ENCODE measurements at places on chromosomes 1 and 21. TPM values are rescaled to one million over a fixed set of nuclear protein-coding genes. Genes with fewer than 3 reads are reported as not detected.

S100A1 gene
- 8.1 TPM for polyA plus RNA-seq

GRCh38 chr1:78527706-78528105 lies 36.9 kb downstream of the PTGFR start:
- DNase-seq = no peak

- DNase-seq = no peak
Measured at GRCh38 chr1:27427816-27428315, 35.4 kb downstream of the GPR3 start.

- no peak for DNase-seq
Measured at GRCh38 chr1:6370006-6370405, 23.6 kb downstream of the ACOT7 start.

DNA sequence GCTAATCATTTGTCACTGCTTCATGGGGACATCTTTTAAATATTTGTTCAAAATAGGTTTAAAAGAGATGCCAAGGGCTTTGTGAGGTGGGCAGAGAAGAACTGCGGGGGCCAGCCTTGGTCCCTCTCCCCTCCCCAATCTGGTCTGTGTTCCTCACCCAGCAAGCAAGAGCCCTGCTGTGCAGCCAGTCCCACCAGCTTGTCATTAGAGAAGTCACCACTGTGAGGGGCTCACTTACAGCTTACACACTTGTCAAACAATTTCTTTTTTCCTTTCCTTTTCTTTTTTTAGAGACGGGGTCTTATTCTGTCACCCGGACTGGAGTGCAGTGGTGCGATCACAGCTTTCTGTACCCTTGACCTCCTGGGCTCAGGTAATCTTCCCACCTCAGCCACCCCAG lies 10.4 kb upstream of the CDK18 start:
- DNase-seq = no peak

GRCh38 chr1:43035821-43036741 lies 77.4 kb upstream of the SLC2A1 start:
- DNase-seq = no peak

- DNase-seq = no peak
Measured at GRCh38 chr1:33045246-33045645, 8.6 kb upstream of the AK2 start.

GRCh38 chr21:44499631-44500030 lies 40.4 kb downstream of the KRTAP10-1 start:
- DNase-seq = no peak

SLC35D1 gene
- polyA plus RNA-seq = 6.7 TPM

HPCA gene
- 0.15 TPM for polyA plus RNA-seq

DNA sequence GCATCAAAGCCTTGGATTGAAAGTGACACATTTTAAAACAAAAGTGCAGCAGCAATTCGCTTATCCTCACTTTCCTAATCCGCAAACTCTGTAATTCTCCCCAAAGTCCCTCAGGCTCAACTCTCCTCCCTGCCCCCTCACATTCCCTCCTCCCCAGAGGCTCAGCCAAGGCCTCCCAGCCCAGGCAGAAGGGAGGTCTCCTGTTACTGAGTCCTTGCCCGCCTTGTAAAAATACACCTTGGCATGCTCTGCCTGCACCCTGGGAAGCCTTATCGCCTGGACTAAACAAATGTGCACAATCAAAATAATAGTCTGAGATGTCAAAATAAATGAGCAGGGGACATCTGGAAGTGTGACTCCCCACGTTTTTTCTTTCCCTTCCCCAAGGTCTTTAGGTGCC lies 109.7 kb downstream of the PLXNA2 start:
- DNase-seq = no peak

DNA sequence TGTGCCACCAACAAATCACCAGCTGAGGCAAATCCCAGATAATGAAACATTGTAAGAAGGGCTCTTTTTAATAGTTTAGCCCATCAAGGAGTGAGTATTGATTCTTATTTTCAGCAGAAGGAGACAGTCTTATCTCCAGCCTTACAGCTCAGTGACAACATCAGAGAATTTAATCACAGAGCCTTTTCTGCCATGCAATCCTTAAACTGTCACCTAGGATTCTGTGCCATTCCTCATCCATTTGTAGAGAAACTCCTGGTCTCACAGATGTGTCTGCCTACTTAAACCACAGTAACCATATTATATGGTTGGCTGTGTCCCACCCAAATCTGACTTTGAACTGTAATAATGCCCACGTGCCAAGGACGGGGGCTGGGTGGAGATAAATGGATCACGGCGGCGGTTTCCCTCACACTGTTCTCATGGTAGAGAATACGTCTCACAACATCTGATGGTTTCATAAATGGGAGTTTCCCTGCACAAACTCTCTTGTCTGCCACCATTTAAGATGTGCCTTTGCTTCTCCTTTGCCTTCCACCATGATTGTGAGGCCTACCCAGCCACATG lies 217.7 kb downstream of the RERE start:
- DNase-seq = no peak

DNA sequence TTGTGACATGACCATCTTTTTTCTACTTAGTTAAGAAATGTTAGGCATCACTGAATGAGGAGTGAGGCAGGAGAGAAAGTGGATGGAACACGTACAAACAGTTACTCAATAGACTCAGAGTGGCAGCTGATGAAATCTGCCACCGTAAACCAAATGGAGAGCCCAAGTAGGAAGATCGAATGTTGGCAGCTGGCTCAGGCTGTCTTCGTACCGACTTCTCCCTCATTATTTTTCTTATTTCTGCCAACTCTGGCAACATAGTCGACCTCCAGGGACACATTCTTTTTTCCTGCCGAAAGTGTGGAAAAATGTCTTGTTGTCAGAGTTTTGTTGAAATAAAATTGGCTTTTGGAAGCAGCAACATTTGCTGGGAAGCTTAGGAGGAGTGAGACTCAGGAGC lies 143.3 kb downstream of the GREM2 start:
- DNase-seq = no peak

PLD5 gene
- 1.2 TPM for polyA plus RNA-seq

DNA sequence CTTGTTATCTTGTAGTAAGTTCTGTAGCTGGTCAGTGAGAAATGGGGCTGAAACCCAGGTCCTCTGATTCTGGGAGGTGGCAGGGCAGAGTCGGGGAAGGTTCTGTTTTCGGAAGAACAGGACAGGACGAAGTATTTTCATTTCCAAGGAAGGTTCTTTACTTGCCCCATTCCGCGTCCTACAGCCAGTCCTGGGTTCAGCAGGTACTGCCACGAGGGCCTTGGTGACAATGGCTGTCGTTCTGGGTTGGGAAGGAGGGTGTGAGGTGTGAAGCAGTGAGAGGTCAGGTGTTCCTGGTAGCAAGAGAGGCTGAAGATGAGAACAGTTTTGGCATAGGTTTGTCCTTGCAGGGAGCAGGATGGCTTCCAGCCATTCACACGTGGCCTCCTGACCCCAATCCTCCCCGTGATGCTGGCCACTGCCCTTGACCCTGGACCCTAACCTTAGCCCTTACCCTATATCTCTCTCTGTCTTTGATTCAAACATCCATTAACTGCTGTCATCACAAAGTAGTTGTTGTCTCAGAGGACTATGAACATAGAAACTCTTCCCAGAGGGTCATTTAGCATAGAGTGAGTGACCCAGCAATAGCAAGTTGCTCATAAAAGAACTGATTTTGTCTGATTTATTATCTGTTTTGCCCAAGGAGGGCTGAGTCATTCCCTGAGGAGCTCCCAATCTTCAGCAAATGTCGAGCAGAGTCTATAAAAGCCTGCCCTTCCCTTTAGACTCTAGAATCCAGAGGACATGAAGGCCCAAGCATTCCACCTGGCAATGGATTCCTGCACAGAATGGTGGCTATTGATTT lies 25.0 kb downstream of the VASH2 start:
- no peak for DNase-seq

DNA sequence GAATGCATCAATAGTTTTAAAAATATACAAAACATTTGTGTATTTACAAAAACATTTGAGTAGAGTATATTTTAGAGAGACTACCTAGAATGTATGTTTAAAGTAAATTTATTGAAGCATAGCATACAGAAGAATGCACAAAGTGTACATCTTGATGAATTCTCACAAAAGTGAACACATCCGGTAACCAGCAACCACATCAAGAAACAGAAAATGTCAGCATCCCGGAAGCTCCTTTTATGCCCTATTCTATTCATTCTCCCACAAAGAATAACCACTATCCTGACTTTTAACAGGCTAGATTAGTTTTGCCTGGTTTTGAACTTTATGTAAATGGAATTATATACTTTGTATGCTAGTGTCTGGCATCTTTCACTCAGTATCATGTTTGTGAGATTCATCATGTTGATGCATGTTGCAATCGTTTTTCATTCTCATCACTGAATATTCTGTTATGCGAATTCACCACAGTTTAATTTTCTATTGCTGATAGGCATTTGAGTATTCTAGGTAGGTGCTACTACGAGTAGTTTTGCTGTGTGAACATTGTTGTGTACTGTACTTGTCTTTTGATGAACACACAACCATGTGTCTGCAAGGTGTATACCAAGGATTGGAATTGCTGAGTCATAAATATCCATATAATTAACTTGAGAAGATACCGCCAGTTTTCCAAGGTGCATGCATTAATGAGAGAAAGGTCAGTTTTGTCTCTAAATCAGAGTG lies 75.4 kb downstream of the CACHD1 start:
- DNase-seq = no peak

DNA sequence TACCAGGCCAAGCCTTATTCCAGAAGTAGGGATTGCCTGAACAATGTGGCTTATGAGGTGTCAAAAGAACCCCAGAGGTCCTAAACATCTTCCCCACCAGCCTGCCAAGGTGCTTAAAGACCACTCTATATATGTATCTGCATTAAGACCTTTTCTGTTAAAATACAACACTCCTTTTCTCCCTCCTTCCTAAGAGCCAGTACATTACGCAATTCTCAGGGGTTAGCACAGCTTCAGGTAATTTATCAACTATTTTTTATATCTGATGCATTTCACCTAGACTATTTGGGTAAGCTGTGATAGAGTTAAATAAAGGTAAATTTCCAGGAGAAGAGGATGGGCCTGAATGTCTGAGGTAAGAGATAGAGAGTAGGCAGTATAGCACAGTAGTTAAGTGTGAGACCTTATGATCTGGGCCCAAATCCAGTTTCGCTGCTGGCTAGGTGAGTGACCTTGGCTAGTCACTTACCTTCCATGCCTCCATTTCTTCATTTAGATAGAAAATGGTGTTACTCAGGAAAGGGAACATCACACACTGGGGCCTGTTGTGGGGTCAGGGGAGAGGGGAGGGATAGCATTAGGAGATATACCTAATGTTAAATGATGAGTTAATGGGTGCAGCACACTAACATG lies 5.1 kb upstream of the CCN1 start:
- no peak for DNase-seq

TMEM200B gene
- polyA plus RNA-seq = 5.9 TPM

GRCh38 chr1:155206891-155207805 lies 549 bp downstream of the THBS3 start:
- DNase-seq = no peak

- DNase-seq = no peak
Measured at GRCh38 chr1:159889821-159890252, 10.1 kb downstream of the CFAP45 start.

DNA sequence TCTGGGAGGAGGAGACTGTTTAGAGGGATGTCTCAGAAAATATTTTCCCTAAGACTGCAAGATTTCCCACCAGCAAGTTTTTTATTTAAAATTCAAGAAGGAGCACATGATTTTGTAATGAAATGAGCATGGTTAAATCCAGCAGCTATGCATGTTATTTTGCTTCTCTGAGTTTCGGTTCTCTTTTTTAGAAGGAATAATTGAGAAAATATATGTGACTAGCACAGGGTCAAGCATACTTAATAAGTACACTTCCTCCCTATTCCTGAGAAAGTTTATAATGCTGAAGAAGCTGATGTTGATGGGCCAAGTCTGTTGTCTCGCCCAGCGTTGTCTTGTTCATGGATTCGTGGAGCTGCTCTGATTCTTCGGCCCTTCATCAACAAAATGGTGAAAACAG lies 51.2 kb downstream of the EXO1 start:
- no peak for DNase-seq

DNA sequence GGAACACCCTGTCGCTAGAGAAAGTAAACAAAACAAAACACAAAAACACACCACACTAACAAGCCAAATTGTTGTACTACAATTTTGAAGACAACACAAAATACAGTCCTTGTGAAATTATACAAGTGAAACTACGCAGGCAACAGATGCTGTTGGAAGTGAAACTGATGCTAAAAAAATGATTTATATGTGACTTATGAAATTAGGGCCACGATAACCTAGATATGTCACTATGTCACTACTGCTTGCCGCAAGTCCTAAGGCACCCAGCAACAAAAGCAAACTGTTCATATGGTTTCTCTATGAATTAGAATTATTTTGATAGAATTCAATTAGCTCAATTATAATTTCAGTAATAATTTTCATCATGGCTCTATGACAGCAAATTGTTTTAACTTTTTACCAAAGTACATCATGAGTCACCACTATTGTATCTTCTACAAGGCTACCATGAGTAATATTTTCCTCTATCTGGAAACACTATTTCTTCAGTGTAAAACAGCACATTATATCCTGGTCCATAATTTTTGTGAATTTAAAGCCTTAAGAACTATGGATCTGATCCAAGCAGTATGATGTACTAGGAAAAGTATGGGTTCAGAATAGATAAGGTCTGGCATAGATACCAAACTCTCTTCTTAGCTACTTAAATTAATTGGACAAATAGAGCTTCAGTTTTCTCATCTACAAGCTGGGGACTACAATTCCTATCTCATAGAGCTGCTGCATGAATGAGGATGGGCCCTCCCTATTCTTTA lies 216.3 kb downstream of the COL11A1 start:
- no peak for DNase-seq

KCNK1 gene
- polyA plus RNA-seq = 1.3 TPM

GRCh38 chr1:240801442-240801841 lies 189.5 kb upstream of the GREM2 start:
- no peak for DNase-seq

- no peak for DNase-seq
Measured at GRCh38 chr1:44239961-44240371, 26.7 kb downstream of the DMAP1 start.

CELA3A gene
- 0.52 TPM for polyA plus RNA-seq

JMJD4 gene
- 16.0 TPM for polyA plus RNA-seq

- DNase-seq = no peak
Measured at GRCh38 chr1:207022996-207023679, 9.4 kb downstream of the C1orf116 start.

- DNase-seq = no peak
Measured at GRCh38 chr21:27646691-27647090, 679.8 kb upstream of the ADAMTS5 start.

DNA sequence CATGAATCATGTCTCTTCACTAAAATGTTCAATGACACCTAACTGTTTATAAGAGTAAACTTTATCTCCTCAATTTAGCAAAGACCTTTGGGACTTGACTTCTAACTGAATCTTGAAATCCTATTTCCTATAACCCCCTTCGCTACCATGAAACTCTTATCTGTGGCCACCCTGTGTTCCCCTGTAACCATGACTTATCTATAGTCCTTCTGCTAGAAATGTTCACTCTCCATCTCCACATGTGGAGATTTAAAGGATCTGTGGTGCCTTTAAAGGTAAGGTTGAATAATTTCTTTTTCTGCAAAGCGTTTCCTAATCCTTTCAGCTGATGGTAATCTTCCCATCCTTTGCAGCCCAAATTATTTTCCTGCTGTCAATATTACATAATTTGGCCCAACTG lies 436.3 kb upstream of the RUNX1 start:
- no peak for DNase-seq

NTNG1 gene
- 8.5 TPM for polyA plus RNA-seq

TCHH gene
- polyA plus RNA-seq = 0.03 TPM

- DNase-seq = no peak
Measured at GRCh38 chr1:44775930-44776729, 790 bp downstream of the RPS8 start.
